M059J (cell line): ENCODE measurements at places on chromosomes 4 and X.

DNA sequence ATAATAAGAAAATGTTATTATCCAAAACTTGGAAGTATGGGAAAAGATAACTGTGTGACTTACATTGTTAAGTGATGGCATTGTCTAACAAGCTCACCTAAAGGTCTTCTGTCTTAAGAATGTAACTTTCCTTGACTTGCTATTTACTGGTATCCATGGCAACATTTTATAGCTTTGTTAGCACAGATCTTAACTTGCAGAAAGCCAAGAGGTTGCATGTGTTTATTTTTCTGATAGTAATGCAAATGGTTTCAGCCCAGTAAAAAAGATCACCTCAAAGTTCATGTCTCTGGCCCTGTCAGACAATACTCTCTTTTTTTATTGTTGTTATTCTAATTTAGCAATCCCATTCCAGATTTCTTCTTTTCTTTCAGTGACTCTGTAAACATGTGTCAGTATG is 425.3 kb downstream of the SPRY1 start:
- peak; percentile 85 for DNase-seq

GRCh38 chr4:139971111-139971510 is 182.9 kb downstream of the MAML3 start:
- DNase-seq: no peak

GRCh38 chr4:77001907-77002306 is 52.4 kb downstream of the SEPTIN11 start:
- peak; percentile 70 for DNase-seq

DNA sequence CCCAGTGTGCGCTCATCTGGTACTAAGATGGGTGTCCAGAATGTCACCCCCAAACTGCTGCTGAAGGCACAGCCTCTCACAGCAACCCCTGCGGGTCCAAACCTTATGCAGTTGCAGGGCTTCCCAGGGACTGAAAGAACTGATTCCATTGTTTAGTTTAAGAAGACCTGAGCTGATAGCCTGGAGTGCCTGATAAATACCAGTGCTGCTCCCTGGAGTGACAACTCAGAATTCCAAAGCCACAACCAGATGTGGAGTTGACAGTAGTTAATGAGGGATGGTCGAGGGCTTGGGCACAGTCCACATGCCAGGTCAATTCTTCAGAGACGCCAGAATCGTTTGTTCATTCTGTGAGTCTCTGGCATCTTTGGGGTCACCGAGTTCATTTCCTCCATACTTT is 71.2 kb downstream of the LNX1 start:
- DNase-seq: no peak

- no peak for DNase-seq
Measured at GRCh38 chrX:20538974-20539373, 272.3 kb upstream of the RPS6KA3 start.

DNA sequence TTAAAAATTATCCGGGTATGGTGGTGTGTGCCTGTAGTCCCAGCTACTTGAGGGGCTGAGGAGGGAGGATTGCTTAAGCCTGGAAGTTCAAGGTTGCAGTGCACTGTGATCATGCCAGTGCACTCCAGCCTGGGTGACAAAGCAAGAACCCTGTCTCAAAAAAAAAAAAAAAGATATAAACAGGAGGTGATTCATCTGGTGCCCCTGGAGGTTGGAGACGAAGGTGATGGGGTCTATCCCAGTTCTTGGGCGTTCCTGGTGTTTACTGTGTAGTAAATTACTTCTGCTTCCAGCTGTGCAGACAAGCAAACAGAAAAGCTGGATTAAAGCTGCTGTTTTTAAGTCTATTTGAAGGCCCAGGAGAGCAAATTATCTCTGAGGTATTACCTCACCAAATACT is 19.9 kb downstream of the GPKOW start:
- peak; percentile 34 for DNase-seq

DNA sequence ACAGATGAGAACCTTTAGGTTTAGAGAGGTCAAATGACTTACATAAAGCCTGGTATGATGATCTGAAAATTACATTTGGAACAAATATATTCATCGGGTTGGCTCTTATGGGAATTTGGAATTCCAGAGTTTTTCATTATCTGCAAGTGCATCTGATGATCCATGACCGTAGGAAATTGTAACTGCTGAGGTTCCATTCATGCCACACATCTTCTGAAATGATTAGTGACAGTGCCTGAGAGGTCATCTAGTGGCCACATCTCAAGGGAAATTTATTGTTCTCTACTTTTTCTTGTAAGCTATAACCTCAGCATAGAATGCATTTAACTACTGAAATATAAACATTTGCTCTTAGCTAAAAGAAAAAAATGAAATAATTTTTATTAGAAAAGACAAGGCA is 105.8 kb upstream of the NWD2 start:
- DNase-seq: no peak

DNA sequence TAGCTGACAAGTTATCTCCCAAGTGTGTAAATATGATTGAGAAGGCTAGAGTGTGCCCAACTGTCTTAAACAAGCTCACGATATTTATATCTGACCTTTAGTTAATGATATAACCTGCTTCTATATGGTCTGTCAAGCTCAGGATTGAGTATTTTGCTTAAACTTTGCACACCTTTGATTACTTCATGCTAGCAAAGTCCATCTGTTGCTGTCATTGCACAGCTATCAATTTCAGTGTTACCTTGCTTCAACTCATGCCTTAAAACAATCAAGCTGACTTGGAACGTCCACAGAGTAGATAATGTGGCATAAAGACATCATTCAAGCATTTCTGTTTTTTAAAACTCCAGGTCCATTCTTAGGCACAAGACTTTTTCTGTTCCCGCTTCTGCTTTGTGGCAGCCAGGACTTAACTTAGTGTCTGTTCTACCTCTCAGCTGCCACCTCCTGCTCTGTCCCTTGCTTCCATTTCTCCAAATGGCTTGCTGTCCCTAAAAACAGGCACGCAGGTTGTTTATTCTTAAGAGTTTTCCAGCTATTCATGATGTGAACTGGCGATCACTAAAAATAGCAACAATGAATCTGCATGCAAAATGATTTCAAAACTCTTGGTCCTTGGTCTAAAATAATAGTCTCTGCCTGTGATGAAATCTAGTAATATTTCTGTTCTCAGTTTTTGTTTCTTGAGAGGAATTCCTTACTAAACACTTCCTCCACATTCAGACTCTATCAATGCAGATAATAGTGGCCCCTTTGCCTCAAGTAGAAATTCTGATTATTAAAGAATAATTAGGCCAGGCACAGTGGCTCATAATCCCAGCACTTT is 16.3 kb upstream of the NEIL3 start:
- no peak for DNase-seq

DNA sequence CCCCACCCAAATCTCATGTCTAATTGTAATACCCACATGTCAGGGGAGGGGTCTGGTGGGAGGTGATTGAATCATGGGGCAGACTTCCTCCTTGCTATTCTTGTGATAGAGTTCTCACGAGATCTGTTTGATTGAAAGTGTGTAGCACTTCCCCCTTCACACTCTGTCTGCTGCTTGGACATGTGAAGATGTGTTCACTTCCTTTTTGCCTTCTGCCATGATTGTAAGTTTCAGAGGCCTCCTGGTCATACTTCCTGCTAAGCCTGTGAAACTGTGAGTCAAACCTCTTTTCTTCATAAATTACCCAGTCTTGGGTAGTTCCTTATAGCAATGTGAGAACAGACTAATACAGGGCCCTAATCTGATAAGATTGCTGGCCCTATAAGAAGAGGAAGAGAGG is 1514.8 kb downstream of the RPA4 start:
- DNase-seq: no peak

DNA sequence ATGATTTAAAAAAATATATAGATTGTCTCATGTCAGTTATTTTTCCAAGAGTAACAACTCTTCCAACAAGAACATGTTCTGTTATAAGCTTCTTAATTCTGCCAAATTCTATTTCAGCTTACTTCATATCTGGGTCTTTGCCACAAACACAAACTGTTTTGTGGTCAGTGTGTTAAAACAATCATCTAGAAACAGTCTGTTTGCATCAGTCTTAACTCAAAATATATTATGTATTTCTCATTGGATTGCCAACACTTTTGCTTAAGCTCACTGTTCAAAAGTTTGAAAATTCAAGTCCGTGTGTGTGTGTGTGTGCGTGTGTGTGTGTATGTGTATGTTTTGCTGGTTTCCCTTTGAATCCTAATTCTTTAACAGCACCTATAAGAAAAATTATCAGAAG is 752.3 kb upstream of the NDST4 start:
- no peak for DNase-seq

DNA sequence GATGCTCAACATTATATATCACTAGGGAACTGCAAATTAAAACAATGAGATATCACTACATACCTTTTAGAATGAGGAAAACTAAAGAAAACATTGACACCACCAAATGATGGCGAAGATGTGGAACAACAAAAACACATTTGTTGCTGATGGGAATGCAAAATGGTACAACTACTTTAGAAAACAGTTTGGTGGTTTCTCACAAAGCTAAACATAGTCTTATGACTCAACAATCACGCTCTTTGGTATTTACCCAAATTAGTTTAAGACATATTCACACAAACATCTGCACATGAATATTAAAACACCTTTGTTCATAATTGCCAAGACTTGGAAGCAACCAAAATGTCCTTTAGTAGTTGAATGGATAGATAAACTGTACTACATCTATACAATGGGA is 53.2 kb downstream of the USO1 start:
- no peak for DNase-seq

- DNase-seq: no peak
Measured at GRCh38 chrX:153869473-153870287, 16.3 kb downstream of the L1CAM start.
